Stimulated activated CD8-positive, alpha-beta memory T cell treated with anti-CD3 and anti-CD28 coated beads, Interleukin-7, amount 100 ng/mL, for 1 hour (primary cell): ENCODE measurements at places on chromosomes 1 and 21.

DNA sequence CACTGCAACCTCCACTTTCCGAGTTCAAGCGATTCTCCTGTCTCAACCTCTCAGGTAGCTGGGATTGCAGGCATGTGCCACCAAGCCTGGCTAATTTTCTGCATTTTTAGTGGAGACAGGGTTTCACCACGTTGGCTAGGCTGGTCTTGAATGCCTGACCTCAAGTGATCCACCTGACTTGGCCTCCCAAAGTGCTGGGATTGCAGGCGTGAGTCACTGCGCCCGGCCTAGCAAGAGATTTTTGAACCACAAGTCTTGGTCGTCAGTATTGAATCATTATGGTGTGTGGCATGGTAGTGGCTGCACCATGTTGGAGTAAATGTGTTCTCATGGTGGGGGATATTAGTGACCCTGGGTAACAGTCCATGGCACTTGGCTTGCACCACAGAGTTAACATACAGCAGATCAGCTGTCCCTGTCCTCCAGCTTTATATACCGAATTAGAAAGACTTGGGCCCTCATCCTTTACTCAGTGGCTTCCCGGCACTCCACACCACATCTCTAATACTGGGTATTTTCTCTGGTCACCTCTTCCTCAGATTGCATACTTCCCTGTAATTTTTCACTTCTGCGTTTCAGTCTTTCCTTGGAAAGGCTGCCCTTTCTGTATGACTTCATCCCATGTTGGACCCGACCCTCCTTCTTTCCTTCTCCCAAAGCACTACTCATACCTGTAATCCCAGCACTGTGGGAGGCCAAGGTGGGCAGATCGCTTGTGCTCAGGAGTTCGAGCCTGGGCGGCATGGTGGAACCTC lies 25.1 kb downstream of the AK4 start:
- DNase-seq, result no peak

DNA sequence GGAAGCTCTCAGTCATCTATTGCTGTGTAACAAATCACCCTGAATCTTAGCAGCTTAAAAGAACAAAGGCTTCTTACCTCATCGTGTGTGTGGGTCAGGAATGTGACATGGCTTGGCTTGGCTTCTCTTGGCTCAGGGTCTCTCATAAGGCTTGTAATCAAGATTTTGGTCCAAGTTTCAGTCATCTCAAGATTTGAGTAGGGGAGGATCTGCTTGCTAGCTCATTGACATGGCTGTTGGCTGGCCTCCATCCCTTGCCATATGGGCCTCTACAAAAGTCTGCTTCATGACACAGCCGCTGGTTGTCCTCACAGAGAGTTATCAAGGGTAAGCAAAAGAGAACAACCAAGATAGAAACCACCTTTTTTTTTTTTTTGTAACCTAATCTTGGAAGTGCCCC lies 207.7 kb downstream of the PTPRC start:
- DNase-seq, result no peak

DNA sequence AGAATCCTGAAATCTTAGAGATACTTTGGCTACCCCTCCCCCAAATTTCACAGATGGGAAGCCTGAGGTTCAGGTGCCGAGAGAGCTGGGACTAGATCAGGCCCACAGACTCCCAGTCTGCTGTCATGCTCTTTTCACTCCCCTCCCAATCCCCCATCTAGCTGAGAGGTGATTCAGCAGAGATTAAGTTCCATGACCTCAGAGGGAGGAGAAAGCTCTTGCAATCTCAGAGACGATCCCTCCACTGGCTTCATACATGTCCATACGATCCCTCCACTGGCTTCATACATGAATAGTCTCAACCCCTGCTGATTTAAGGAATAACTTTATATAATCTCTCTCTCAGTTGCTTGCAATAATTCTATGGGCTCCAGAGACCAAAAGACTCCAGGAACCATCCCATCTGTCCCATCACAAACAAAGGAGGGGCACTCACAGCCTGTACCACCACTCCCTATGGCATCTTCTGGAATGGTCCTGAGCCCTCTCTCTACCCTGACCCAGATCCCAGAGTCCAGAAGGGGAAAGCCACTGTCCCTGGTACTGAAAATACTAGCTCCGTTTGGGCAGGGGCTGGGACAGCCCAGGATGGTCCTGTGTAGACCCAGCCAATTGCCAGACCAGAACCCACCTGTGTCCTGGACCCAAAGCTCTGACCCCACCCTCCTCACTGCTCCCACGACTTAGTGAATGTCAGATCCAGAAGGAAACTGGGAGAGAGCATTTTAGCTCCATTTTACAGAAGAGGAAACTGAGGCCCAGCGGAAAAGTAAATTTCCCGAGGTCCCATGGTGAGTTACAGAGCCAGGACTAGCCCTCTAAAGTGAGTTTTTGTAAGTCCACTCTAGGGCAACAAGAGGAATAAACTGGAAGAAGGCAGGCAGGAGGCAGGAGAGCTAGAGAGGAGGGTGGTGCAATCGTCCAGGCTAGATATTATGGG lies 27.1 kb downstream of the RIMS3 start:
- DNase-seq, result no peak

GRCh38 chr1:29785137-29785527 lies 548.8 kb downstream of the PTPRU start:
- no peak for DNase-seq

GRCh38 chr1:227472772-227473171 lies 90.6 kb upstream of the ZNF678 start:
- DNase-seq, result no peak

DNA sequence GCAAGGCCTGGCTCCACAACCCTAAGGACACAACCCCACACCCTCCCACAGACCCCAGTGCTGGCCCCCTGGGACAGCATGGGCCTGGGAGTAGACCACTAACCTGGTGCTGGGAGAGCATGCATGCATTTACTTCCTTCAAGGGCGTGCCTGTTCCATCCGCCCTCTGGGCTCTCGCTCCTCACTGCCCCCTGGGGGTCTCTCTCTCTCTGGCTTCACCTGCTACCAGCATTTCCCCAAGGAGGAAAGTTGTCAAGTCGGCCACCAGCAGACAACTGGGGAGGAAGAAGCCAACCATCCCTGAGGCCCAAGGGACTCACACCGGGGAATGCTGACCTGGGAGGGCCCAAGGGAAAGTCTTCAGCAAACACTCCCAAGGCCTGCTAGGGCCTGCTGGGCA lies 6.5 kb downstream of the LRP8 start:
- no peak for DNase-seq

DNA sequence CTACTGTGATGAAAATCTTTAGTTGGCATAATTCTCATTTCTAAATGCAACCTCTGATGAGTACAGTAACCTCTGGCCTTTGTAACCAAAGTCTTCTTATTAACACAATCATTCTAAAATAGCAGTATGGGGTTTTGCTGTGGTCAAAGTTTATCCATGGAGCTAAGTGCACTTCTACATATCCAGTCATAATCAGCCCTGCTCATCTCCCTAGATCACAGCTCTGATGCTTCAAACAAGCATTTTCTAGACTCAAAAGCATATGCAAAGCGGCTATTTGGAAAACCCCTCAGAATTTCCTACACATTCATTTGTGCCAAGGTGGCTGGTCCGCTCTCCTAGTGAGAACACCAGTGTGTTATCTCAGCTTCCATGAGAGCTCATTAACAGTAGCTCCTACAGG lies 418.6 kb downstream of the MRPL39 start:
- no peak for DNase-seq

DNA sequence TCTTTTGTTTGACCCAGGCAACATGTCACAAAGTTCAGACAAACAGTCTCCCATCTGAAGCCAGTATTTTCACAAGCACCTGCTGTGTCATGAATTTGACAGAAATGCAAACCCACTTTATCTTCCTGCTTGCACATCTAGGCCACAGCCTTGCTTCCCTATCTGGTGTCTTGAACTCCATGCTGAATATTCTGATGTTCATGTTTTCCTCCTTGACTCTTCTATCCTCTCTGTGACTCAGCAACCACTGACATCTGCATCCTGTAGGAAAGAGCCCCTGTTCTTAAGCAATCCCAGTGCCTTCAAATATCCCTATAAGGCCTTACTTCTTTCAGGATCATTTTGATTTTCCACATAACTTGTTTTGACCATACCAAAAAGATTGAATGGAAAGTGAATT lies 6.5 kb downstream of the CD55 start:
- DNase-seq, result no peak

GRCh38 chr1:210236386-210236839 lies 3.8 kb downstream of the SERTAD4 start:
- DNase-seq, result no peak

DNA sequence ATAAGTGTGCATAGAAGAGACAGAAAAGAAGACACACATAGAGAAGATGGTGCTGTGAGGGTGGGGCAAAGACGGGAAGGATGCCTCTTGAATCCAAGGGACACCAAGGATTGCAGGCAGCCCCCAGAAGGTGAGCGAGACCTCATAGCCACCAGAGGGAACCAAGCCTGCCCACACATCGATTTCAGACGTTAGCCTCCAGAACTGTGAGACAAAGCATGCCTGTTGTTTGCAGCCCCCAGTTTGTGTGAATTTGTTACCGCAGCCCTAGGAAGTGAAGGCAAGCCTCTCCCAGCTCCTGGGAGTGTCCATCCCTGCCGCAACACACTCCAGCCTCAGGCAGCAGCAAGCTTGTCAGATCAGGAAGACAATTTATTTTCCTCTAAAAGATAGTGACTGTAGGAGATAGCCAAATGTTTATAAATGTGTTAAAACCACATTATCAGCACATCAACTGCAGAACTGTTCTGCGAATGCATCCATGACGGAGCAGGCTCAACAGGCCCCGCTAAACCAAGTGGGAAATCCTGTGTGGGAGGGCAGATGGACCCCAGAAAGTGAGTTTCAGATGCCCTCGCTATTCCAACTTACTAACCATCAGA lies 543.3 kb downstream of the MATN1 start:
- no peak for DNase-seq

DNA sequence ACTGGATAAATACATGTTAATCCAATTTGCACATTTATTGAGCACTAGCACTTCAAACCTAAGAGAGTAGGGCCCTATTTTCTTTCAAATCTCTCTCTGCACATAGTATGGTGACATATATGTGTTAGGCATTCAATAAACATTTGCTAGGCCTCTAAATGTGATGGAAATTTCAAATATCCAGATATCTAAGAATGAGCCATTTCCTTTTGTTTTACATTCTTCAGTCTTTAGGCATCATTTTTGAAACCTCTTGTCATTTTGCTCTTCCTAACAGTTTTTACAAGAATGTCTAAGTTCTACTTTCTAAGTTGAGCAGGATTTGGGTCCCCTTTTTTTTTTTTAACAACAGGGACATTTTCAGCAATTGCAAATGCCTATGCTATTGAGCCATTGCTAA lies 395.7 kb upstream of the ST6GALNAC5 start:
- DNase-seq, result no peak

DNA sequence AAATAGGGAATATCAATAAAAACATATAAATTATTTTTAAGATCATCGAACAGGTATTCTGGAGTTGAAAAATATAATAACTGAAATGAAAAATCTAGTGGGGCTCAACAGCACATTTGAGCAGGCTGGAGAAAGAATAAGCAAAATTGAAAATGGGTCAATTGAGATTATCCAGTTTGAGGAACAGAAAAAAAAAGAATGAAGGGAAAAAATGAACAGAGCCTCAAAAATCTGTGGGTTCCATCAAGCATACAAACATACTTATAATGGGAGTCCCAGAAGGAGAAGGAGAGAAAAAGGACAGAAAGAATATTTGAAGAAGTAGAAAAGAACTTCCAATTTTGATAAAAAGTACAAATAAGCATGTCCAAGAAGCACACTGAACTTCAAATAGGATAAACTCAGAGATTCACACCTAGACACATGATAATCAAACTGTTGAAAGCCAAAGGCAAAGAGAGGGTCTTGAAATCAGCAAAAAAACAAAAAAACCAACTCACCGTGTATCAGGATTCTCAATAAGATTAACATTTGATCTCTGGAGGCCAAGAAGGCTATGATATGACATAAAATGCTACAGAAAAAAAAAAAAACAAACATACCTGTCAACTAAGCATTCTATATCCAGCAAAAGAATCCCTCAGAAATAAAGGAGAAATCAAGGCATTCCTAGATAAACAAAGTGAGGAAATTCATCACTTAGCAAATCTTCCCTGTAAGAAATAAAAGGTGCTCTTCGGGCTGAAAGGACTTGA lies 5.4 kb upstream of the COQ8A start:
- no peak for DNase-seq

- DNase-seq, result no peak
Observed at GRCh38 chr21:18334066-18334465, 69.5 kb downstream of the TMPRSS15 start.

DNA sequence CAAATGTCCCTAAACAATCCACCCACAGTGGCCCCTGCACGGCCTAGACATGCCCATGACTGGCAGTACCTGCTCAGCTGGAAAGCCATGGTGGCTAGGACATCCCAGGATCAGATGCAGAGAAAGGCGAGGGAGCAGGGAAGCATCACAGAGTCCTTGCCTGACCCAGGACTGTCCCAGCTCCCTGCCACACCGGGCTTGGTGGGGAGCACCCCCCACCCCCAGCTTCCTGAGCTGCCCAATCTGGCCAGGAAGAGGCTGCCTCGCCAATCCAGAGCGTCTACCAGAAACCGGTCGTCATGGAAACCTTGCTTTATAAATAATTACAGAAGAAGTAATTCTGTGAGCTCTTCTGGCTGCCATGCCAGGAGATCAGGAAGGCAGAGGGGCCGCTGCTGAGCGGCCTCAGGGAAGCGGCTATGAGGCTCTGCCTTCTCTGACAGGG lies 34.8 kb downstream of the ACOT7 start:
- DNase-seq, result no peak

- no peak for DNase-seq
Observed at GRCh38 chr21:45160198-45160597, 85.8 kb downstream of the ADARB1 start.

DNA sequence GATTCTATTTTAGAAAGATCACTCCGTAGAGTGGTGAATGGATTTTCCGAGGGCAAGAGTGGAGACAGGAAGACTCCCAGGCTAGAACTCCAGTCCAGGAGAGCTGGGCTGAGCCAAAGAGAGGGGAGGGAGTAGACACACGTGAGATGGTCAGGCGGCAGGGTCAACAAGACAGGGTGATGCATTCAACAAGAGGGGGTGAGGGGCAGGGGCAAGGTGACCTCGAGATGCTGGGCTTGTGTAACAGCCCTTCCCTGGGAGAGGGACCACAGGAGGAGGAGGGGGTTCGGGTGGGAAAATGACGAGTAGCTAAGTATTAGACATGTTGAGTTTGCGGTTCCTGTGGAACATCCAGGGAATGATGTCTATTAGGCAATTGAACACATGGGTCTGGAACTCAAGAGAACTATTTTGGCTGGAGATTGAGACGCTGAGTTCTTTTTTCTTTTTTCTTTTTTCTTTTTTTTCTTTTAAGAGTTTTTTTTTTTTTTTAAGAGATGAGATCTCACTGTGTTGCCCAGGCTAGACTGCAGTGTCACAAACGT lies 13.3 kb downstream of the RSPO1 start:
- no peak for DNase-seq

GRCh38 chr1:202857136-202857610 lies 31.8 kb downstream of the RABIF start:
- no peak for DNase-seq
